ENCODE measurements at places on chromosomes 6 and 20.

DNA sequence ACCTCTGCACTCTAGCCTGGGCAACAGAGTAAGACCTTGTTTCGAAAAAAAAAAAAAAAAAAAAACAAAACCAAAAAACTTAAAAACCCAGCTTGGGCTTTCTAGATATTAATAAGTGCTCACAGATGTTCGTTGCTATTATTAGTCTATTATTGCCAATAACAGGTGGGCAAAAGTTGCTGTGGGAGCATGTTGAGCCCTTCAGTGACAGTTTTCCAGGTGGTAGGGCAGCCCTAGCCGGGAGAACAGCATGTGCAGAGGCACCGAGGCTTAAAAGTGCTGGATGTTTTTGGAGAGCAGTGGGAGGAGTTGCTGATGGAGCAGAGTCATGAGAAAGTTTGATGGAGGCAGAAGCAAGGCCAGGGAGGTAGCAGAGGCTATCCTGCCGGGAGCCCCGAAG, 4.4 kb downstream of the PPP1R16B start:
- no peak for DNase-seq

- DNase-seq, result no peak
Measured at GRCh38 chr20:38833154-38833856, 27.8 kb downstream of the PPP1R16B start.

DNA sequence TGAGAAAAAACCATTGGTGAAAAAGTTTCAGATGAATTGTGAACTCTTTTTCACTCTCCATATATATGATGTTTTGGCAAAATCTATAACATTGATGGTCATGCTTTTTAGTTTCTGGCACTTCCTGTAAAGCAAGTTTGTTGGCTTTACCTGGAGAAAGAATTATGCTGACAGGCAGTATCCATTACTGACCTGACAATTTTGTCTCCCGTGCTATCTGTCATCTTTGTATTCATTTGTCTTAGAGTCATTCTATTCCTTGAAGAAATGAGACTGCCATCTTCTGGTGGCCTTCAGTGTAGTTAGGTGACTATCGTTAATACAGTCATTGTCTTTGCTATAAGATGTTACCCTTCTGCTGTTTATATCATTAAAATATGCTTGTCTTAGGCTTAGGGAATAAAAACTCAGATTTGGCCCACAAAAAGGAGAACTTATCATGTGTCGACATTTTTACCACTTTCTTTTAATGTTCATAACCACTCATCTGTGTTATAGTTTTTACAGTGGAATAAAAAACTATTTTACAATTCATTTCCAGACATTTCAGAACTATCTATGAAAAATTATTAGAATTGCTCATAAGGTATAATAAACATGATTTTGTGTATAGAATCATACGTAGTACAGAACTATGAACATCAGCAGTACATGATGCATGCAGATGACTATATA, 707.0 kb downstream of the EPM2A start:
- peak; percentile 67 for DNase-seq

DNA sequence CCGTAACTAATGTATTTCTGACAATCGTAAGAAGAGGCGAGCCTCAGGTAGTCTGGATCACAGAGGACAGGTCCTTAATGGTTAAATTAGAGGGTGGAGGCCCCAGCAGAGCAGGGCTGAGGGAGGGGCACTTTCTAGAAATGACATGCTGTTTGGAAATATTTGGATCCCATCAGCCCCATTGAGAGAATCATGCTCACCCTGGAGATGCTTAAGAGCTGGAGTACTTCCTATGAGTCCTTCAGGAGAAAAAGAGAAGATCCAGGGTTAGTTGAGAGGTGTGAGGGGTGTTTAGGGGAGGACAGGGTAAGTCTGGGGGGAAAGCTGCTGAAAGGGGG, 123.0 kb downstream of the TCP11 start:
- DNase-seq, result no peak

GRCh38 chr20:18611492-18611891, 23.6 kb downstream of the DTD1 start:
- DNase-seq, result no peak

GRCh38 chr6:15500078-15500740, 162.6 kb downstream of the DTNBP1 start:
- no peak for DNase-seq

DNA sequence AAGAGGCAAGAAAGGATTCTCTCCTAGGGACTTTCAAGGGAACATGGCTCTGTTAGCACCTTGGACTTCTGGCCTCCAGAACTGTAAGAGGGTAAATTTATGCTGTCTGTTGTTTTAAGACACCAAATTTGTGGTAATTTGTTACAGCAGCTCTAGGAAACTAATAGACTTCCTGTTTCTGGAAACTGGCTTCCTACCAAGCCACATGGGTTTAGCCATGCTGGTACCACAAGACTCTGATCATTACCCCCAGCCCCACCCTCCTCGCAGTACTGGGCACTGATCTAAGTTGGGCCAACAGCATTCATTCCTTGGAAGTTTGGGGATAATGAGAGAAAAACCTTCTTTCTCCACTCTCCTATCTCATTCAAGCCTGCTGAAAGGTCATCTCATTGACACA, 109.5 kb upstream of the SMLR1 start:
- no peak for DNase-seq

- no peak for DNase-seq
Measured at GRCh38 chr6:39303425-39304153, 10.6 kb downstream of the KCNK17 start.

DNA sequence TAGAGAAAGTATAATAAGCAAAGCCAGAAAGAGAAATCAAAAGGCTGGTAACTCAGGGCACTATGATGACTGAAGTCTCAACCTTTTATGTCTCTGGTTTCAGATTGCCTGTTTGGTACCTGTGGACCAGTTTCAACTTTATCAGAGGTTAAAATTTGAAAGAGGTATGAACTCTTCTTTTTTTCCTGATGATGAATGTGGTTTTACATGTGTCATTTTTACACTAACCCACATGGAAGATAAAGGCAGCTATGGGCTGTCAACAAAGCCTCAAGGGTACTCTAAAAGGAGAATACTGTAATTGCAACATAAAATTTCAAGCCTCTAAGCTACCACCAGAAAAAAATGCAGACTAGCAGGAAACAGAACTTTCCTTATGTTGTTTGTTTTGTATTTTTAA, 52.4 kb downstream of the RNF144B start:
- DNase-seq, result no peak

DNA sequence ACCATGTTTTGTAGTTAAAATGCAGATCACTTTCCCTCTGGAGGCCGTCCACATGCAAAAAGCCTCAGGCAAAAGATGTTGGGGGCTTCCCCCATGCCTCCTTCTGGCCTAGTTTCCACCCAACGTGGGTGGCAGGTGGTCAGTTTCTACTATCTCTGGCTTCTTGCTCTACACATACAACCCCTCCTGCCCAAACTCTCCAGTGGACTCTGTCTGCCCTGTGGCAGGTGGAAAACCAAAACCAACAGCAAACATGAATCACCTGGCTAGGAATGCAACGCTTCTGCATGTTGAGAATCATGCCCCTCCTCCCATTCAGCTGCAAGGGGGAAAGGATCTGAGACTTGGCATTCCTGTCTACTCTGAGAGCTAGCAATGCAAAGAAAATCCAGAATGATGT, 94.8 kb downstream of the MBOAT1 start:
- DNase-seq, result peak; percentile 74

GRCh38 chr6:75347898-75348610, 63.5 kb upstream of the TMEM30A start:
- no peak for DNase-seq

- peak; percentile 10 for DNase-seq
Measured at GRCh38 chr20:5526516-5526915, 209.8 kb upstream of the PROKR2 start.

DNA sequence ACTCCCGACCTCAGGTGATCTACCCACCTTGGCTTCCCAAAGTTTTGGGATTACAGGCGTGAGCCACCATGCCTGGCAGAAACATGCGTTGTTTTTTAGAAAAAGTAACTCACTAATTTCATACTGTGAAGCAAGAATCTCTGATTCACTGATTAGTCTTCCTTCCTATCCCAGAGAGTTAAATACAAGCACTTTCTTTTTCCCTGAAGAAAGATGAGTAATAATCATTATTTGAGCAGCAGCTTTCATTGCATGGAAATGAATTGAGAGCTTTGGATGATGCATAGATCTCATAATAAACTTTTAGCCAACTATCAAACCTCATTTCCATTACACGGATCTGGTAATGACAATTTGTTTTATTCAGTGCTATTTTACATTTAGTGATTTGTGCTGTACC, 892.5 kb upstream of the EYS start:
- peak; percentile 13 for DNase-seq

GRCh38 chr20:46051556-46052308, 22.7 kb downstream of the SLC12A5 start:
- no peak for DNase-seq

DNA sequence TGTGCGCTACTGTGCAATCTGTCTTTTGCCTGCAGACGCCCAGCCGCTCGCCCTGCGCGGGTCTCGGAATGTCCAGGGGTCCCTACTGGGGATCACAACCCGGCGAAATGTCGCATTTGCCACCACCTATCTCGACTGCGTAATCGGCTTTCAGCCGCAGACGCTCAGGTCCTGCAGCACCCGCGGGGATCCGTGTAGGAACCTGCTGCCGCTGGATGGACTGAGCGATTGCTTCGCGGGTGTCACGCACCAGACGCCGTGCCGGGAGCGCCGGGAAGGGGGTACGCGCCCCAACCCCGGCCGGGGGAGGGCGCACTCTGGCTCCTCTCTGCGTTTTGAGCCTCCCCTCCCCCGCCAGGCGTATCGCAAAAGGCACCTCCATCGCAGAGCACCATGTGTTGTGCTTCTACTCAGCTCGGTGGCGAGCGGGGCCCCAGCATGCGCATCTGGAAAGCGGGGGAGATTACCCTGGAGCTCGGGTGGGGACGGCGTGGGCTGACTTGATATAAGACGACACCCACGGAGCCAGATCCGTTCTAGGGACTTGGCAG, 747 bp upstream of the PTPRA start:
- peak; percentile 43 for DNase-seq

DNA sequence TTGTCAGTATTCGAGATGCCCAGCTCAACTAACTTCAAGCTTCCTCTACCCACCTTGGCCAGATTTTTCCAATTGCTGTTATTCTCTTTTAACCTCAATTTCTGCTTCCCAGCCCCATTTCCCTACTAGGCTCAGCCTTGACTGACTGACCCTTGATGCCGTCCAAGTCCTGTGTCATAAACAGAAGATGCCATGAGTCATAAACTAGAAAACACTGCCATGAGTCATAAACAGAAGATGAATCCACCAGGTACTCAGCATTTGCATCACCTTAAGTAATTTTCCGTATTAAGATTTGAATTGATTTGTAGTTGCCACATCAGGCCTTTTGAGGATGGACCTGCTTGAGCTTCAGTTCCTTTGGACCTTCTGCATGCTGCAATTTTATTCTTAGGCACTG, 123.8 kb downstream of the FAM83B start:
- peak; percentile 88 for DNase-seq

GRCh38 chr6:139530561-139530960, 156.1 kb upstream of the CITED2 start:
- no peak for DNase-seq

- DNase-seq, result no peak
Measured at GRCh38 chr20:50629670-50630045, 61.7 kb downstream of the RIPOR3 start.

- no peak for DNase-seq
Measured at GRCh38 chr6:11795403-11795802, 16.8 kb upstream of the ADTRP start.

GRCh38 chr20:32792316-32792715, 27.4 kb upstream of the MAPRE1 start:
- DNase-seq, result no peak

- DNase-seq, result no peak
Measured at GRCh38 chr20:42656130-42656529, 533.6 kb downstream of the PTPRT start.

GRCh38 chr6:126339796-126340609, at the start of gene CENPW:
Gene CENPW (plus strand): TSS chr6:126340115. CDS start chr6:126340274, 159 bp downstream.
- peak; percentile 83 for DNase-seq

DNA sequence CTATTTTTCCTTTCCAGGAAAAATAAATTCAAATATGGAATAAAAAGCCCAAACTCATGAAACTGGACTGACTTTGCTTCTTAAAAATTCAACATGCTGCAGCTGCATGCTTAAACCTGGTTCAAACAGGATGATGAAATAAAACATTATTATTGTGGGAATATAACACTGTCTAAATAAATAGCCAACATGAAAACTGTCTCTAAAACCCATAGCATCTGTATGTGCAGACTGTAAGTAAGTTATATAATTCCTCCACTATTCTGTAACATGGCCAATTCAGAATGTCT, 30.4 kb upstream of the AHI1 start:
- no peak for DNase-seq

GRCh38 chr20:46291401-46291800, 16.9 kb downstream of the CDH22 start:
- no peak for DNase-seq

- DNase-seq, result no peak
Measured at GRCh38 chr20:10576411-10577090, 97.2 kb downstream of the JAG1 start.

Data from bronchial epithelial cell (primary cell).